Head of caudate nucleus (tissue), 42 donors: ENCODE measurements at places on chromosomes 4 and X.

GRCh38 chr4:181569553-181569952, 673.6 kb upstream of the TENM3 start:
- DNase-seq, result no peak

GRCh38 chr4:99131378-99131777, 12.7 kb downstream of the ADH4 start:
- DNase-seq, result no peak

DNA sequence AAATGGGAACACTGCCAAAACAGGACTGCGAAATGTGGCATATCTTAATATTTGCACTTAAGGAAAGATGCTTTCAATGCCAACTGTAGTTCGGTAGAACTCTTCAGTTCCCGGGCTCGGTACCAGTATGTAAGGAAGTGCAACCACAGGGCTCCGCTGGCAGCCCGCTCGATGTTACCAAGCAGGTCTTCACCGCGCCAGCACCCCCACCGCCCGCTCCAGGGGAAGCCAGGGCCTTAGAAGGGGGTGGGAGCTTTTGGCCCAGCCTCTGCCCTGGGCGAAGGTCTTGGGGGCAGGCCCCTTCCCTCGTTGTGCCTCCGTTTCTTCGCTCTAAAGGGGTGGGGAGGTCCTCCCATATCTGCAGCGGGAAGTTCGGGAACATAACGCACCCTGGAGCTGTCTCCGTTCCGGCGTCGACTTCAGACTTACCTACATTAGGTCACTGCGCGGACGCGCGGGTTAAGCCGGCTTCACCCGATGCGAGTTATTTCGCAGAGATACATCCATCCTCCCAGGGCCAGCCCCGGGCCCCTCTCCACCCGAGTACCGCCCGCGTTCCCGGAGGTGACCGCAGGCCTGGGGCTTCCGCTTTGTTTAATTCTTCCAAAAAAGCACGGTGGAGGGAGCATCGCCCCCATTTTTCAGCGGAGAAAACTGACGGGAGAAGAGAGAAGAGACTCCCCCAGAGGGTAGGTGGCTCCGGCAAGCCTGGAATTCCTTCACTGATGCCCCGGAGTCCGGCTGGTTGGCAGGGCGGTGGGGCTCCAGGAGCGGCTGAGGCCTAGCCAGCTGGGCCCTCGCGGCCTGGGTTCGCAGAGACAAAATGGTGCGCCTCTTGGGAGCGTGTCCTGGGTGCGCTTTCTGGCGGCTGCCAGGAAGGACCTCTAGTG, 1.0 kb upstream of the HMX1 start:
- DNase-seq, result no peak

- peak; percentile 55 for DNase-seq
Measured at GRCh38 chrX:153460826-153461225, 9.6 kb downstream of the HAUS7 start.

GRCh38 chr4:3451956-3452355, 10.2 kb downstream of the HGFAC start:
- no peak for DNase-seq

- DNase-seq, result no peak
Measured at GRCh38 chrX:69366183-69366582, 137.9 kb upstream of the NALF2 start.

- no peak for DNase-seq
Measured at GRCh38 chrX:134533352-134533751, 73.4 kb downstream of the HPRT1 start.

- DNase-seq, result no peak
Measured at GRCh38 chrX:46953597-46953996, 41.4 kb downstream of the JADE3 start.
